SK-N-SH (cell line): ENCODE measurements at places on chromosomes 4 and X. TPM values are rescaled to one million over a fixed set of nuclear protein-coding genes. Genes with fewer than 3 reads are reported as not detected.

The FAM9B gene
- 0.03 and 0.06 TPM in 2 replicates for polyA plus RNA-seq

DNA sequence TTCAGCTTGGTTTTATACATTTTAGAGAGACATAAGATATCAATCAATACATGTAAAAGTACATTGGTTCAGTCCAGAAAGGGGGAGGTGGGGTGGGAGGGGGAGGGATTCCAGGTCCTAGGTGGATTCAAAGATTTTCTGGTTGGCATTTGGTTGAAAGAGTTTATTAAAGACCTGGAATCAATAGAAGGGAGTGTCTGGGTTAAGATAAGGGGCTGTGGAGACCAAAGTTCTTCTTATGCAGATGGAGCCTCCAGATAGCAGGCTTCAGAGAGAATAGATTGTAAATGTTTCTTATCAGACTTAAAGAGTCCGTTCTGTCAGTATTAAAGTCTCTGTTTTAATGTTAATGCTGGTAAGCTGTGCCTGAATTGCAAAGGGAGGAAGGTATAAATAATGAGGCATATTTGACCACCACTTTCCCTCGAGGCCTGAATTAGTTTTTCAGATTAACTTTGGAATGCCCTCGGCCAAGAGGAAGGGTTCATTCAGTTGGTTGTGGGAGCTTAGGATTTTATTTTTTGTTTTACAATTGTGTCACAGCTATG lies 169.9 kb downstream of the AASDH start:
- H3K27ac ChIP-seq = no peak overlapping the region
- no peak overlapping the region for H3K4me3 ChIP-seq
- no peaks in the 10 kb centered on the region for H3K36me3 ChIP-seq
- H3K4me1 ChIP-seq = peaks cover 3% of the 10 kb centered on the region; the same call in 1 of the 2 replicates

The FAM114A1 gene
- polyA plus RNA-seq = 48.2 and 54.2 TPM in 2 replicates

DNA sequence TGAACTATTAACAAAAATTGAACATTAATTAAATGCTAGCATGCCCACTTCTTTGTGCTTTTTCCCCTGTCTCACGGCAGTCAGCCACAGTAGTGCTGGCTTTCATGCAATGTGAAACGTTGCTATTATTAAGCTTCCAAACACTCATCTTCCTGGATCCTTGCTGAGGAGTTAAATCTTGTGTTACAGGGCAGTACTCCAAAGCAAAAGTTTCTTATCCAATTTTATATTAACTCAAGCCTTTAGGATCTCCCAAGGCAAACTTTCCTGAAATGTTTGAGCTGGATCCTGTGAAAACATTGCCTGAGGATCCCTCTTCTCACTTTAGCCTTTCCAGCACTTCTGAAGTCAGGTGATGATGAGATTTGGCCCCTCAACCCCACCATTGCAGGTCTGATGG lies 1454.8 kb downstream of the FSTL5 start:
- no peak for DNase-seq
- H3K36me3 ChIP-seq = no peaks in the 10 kb centered on the region
- H3K4me3 ChIP-seq = no peak overlapping the region
- no peaks in the 10 kb centered on the region for H3K27me3 ChIP-seq

GRCh38 chr4:90162566-90162965 lies 35.4 kb downstream of the CCSER1 start:
- no peaks in the 10 kb centered on the region for H3K36me3 ChIP-seq
- no peaks in the 10 kb centered on the region for H3K27me3 ChIP-seq
- no peak for DNase-seq
- H3K4me3 ChIP-seq = no peak overlapping the region

GRCh38 chr4:25098964-25099891 lies 61.0 kb downstream of the SEPSECS start:
- peak; percentile 43 for DNase-seq
- H3K27ac ChIP-seq = no peak overlapping the region
- no peak overlapping the region for H3K4me3 ChIP-seq
- H3K36me3 ChIP-seq = no peaks in the 10 kb centered on the region
- H3K27me3 ChIP-seq = peaks cover 17% of the 10 kb centered on the region

GRCh38 chr4:107153228-107153627 lies 117.1 kb upstream of the DKK2 start:
- H3K27me3 ChIP-seq = no peaks in the 10 kb centered on the region
- no peak overlapping the region for H3K4me3 ChIP-seq
- H3K36me3 ChIP-seq = no peaks in the 10 kb centered on the region
- H3K4me1 ChIP-seq = peaks cover 15% of the 10 kb centered on the region; the same call in 1 of the 2 replicates
- no peak for DNase-seq
